ENCODE measurements at places on chromosomes 2 and 18.
A peak's percentile ranks its signal among the peaks of the same experiment; 100 is the strongest.

DNA sequence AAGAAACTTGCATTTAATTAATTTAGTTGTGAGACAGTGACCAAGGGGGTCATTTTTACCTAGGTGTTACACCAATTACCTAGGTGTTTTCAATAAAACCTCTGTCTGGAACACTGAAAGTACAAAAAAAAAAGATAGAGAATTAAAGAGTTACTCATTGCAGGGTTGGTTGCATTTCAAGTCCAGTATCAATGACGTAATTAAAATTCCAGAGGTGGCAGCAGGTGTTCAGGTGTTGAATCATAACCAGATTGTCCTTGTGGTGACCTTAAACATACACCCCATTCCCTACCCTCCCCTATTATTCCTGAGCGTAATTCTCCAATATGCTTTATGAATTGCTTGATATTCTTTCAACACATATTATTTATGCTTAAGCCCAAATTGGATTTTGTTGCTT is 352.0 kb upstream of the SLC8A1 start:
- no peak for DNase-seq

GRCh38 chr2:11559066-11559785 is 25.4 kb downstream of the GREB1 start:
- DNase-seq = no peak

DNA sequence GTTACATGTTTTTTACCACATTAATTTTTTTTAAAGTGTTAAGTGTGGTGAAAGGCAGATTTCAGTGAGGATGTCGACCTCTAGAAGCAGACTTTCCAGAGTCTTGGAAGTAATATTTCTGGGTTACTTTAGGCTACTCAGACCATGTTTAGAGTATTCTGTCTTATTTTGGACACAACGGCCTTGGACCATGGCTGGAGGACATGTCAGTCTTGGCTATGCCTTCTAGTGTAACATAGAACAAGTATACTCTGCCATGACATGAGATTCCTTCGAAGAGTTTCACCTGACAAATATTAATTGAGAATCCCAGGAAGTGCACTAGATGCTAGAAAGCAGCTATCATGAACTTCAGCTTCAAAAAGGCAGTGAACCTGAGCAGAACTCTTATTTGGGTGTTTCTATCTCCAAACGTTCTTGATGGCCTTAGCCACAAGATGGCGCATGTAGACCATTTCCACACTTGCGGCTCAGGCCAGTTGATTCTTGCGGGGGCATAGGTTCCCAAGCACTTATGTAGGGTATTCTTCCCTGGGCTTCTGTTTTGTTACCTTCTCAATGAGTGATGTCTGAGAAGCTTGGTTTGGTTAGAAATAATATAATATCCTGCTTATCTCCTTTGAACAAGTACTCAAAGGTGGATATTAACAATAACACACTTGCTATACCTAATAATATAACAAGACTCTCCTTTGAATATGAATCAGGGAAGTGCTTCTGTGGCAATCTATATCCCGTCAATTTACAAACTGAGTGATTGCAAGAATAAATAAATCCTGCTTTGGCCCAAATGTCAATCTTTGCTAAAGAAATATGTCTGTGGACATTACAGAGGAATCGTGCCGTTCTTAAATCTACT is 62.0 kb downstream of the CACNB4 start:
- peak; percentile 9 for DNase-seq

DNA sequence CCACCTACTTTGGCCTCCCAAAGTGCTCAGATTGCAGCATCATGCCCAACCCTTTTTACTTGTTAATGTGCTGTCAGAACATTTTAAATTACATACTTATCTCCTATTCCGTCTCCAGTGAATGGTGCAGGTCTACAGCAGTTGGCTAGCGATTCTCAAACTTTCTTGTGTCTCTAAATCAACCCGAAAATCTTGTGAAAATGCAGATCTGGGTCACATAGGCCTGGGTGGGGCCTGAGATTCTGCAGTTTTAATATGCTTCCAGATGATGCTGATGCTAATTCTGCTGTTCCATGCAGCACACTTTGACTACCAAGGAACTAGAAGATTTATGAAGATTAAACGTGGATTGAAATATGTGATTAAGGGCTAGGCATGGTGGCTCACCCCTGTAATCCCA is 14.8 kb upstream of the ACSL3 start:
- DNase-seq = no peak

- no peak for DNase-seq
Observed at GRCh38 chr2:238495422-238495821, 68.7 kb downstream of the ASB1 start.

DNA sequence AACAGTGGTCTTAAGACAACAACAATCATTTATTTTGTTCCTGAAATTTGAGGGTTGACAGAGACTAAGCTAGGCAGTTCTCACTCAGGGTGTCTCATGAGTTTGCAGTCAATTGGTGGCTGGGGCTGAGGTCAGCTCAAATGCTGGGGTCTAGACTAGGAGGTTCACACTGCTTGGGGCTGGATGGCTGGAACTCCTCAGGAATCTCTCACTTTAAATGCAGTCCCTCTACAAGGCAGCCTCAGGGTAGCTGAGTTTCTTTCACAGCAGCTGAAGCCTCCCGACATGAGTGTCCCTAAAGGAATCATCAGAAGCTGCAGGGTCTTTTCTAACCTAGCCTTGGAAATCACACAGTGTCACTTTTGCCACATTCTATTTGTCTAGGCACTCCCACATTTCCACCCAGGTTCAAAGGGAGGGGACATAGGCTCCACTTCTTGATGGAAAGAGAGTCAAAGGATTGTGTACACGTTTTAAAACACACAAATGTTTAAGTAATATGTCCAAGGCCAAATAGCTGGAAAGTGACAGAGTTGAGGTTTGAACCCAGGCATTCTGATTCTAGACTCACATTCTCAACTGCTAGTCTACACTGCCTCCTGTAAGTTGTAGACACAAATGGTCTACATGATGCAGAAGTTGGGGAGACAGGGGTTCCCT is 133.8 kb downstream of the ZFP36L2 start:
- no peak for DNase-seq

DNA sequence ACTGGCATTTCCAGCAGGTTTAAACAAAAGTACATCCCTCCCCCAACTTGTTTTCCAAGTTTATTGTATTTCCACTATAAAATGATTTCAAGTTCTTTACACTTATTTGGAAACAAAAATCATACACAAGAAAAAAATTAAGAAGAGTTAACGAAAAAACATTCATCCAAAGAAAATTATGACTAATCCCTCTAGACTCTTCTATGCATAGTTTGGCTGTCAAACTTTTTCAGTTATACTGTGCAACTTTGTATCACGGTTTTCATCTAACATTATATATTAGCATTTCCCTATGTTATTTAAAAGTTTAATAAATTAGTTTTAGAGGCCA is 627 bp downstream of the WDCP start:
- no peak for DNase-seq

DNA sequence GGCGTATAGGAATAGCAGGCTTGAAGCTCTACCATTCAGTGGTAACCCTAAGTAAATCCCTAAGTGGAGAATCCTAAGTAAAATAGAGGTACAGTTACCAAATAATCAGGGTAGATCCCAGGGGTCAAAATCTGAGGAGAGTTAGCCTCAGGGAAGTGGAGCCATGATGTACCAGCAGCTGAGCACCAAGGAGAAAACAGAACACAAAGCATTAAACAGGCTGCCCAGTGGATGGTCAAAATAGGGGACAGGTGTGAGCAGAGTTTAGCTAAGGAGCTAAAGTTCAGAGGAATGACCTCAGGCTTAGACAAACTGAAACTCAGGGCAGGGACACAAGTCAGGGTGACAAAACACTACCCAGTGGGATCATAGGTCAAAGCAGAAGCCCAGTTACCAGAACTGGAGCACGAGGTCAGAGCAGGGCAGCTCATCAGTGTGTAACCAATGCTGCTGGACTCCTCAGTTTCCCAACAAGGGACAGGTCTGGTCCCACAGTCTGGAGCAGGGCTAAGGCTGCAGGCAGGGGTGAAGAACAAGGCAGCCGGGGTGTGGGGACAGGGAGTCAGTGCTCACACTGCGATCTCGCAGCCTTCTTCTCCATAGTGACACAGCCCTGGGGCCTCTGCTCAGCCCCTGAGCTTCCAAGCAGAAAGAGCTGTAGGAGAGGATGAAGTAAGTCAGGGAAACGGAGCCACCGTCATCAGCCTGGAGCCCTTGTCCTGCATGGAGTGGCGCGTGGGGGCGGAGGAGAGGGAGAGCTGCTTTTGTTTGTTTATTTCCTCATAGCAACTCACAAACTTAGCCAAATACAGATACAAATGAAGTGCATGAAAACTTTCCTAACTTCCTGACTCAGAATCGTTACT is 264.0 kb downstream of the MREG start:
- DNase-seq = no peak

DNA sequence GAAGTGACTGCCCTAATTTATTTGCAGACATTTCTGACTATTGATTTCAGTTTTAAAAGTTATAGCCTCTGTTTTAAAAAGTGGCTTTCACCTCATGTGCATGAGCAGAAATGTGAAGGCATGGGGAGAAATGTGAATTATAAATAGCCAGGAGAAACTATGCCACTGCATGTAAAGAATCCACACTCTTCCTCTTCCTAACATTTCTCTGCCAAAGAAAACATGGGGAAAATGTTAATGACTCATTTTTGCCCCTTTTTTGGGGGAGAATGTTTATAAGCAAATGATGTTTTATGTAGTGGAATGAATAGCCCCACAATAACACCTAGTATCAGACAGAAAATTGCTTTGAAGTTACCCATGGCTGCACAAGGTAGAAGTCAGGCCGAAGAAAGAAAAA is 249.0 kb upstream of the TANK start:
- DNase-seq = no peak

DNA sequence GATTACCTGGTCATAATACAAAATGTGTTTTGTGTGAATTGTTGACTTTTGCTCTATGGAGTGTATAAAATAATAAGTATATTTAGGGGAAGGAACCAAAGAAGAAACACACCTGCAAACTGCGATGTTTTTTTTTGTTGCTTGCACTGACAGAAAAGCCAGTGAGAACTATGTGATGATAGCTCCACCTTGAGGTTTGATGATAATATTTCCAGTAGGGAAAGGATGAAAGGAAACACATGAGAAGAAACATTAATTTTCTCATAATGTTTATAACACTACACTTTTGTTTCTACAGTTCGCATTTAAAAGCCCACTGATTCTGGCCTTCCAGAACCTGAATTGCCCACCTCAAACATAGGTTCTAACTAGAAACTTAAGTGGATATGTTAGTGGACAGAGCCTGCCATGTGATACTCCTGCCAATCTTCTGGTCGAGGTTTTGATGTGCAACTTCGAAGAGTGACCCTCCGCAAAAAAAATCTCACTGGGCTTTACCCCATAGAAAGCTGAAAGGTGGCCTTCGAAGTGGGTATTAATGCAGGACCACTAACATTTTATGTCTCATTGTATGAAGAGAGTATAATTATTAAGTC is 476.4 kb upstream of the SPHKAP start:
- no peak for DNase-seq

GRCh38 chr2:99488539-99489062 is 1.2 kb downstream of the REV1 start:
- no peak for DNase-seq

GRCh38 chr2:216194013-216194412 is 84.9 kb downstream of the XRCC5 start:
- DNase-seq = peak; percentile 58

GRCh38 chr2:226673314-226673723 is 126.3 kb downstream of the IRS1 start:
- DNase-seq = no peak

DNA sequence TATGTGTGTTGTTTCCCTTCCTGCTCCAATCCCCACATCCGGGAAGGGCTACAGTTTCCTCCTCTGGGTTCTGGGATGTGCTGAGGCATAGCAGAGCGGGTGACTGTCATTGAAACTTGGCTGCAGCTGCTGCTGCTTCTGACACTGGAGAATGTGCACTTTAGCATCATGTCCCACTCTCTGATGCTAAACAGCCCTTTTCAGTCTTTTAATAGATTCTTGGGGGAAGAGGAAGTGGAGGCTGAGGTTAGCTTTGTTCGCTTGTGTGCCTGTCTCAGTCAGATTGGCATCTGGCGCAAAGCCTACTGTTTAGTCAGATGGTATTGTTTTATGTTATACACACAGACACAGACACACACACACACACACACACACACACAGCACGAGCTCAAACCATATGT is 136.5 kb upstream of the RND3 start:
- no peak for DNase-seq

DNA sequence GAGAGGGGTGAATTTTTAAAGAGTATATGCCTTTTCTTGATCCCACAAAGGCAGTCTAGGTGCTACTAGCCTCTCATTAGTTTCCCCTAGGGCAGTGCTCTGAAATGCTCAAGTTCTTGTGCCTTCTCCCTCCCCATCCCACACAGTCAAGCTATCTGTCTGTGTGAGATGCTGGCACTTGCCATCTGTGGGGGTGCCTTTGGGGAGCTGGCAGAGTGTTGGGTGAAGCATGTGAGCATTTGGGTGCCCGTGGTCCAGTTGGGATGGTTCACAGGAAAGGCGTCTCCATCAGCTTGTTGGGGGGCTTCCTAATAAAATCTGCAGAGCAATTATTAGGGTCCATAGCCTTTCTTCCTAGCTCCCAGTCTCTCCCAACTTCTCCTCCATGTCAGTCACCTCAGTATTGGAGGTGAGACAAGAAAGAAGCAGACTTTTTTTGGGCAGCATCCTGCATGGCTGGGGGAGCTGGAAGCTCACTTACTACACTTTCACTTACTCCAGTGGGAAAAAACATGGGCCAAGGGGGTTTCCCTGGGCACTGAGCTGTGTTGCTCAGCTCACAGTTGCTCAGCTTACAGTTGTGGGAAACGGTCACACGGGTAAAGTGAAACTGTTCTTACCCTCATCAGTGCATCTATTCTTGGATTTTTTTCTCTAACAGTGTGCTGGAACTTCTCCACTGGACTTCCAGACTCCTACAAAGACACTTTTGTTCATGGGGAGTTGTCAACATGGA is 29.3 kb downstream of the COLEC11 start:
- no peak for DNase-seq

Data from CD4-positive, CD25-positive, alpha-beta regulatory T cell (primary cell).